ENCODE measurements at places on chromosomes 5 and 9. TPM values are rescaled to one million over a fixed set of nuclear protein-coding genes. Genes with fewer than 3 reads are reported as not detected.
A peak's percentile ranks its signal among the peaks of the same experiment; 100 is the strongest.

DNA sequence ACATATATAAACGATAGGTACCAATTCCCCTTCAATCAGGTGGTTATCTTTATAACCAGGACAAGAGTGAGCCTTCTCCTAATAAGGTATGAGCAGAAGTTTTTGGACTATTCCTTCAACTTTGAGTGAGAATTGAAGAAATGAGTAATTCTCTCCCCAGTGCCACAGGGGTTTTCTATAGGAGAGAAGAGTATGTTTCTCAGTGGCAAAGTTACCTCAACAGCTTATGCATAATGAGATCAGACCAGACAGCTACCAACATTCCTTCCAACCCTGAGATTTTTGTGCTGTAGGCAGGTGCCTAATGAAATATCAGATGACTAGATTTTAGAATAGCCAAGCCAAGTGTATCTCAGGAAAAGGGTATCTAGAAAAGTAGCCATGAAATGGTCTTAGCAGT lies 40.9 kb downstream of the ABLIM3 start:
- no peak overlapping the region for H3K4me3 ChIP-seq
- no peaks in the 10 kb centered on the region for H3K36me3 ChIP-seq
- no peaks in the 10 kb centered on the region for H3K4me1 ChIP-seq
- H3K27me3 ChIP-seq, result no peaks in the 10 kb centered on the region

- H3K27me3 ChIP-seq, result peaks cover 49% of the 10 kb centered on the region
- DNase-seq, result peak; percentile 91
- H3K36me3 ChIP-seq, result no peaks in the 10 kb centered on the region
- peak overlapping the region; percentile 43 for H3K4me3 ChIP-seq
- no peak overlapping the region for H3K27ac ChIP-seq
Observed at GRCh38 chr9:95044731-95045508, 272.6 kb downstream of the FANCC start.

- no peaks in the 10 kb centered on the region for H3K4me1 ChIP-seq
- no peaks in the 10 kb centered on the region for H3K36me3 ChIP-seq
- no peaks in the 10 kb centered on the region for H3K27me3 ChIP-seq
- peak; percentile 49 for DNase-seq
Observed at GRCh38 chr5:78467752-78468357, 107.4 kb downstream of the SCAMP1 start.

DNA sequence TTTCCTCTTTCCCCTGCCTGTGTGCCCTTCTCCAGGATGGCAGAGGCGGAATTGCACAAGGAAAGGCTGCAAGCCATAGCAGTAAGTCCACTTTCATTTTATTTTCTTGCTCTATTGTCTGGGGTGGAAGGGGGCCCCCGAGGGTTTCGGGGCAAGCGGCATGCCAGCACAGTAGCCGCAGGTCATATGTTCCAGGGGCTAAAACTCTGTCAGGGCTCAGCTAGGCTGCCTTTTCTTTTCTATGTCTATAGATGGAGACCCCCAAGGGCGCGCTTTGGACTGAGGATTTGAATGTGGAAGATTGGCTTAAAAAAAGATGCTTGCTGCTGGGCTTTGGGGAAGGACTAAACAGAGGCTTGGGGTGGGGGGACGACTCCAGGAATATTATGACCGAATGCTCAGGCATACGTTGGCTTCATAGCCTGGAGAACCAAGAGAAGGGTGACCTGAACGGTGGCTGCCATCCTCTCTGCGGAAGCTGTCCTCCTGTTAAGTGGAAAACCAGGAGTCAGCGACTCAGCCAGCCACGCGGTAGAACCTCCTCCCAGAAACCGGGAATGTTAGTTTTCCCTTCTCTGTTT lies 545 bp downstream of the PALM2AKAP2 start:
- H3K4me1 ChIP-seq, result peaks cover 17% of the 10 kb centered on the region
- H3K36me3 ChIP-seq, result no peaks in the 10 kb centered on the region
- no peak overlapping the region for H3K27ac ChIP-seq
- peak; percentile 75 for DNase-seq
- H3K27me3 ChIP-seq, result peaks cover 22% of the 10 kb centered on the region
- peak overlapping the region; percentile 98 for H3K4me3 ChIP-seq

DNA sequence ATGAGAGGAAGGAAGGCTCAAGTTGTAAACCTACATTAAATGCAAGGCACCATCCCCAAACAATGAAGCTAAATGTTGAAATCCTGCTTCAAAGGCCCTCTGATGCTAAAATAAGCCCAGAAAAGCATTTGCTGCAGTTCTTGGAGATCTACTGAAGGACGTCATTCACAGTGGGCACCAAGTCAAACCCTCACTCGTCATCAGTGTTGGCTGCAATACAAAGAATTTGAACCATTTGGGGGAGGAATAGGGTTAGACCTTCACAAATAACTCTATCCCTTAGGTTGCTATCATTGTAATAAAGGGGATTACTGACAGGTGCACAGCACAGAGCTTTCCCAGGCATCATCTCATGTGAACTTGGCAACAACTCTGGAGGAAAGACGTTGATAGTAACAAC lies 9.3 kb upstream of the MEGF9 start:
- no peaks in the 10 kb centered on the region for H3K36me3 ChIP-seq
- H3K4me1 ChIP-seq, result no peaks in the 10 kb centered on the region
- H3K4me3 ChIP-seq, result no peak overlapping the region
- no peak for DNase-seq

GRCh38 chr9:25442526-25442925 lies 235.7 kb downstream of the TUSC1 start:
- no peaks in the 10 kb centered on the region for H3K27me3 ChIP-seq
- DNase-seq, result no peak
- H3K4me3 ChIP-seq, result no peak overlapping the region
- H3K4me1 ChIP-seq, result no peaks in the 10 kb centered on the region

DNA sequence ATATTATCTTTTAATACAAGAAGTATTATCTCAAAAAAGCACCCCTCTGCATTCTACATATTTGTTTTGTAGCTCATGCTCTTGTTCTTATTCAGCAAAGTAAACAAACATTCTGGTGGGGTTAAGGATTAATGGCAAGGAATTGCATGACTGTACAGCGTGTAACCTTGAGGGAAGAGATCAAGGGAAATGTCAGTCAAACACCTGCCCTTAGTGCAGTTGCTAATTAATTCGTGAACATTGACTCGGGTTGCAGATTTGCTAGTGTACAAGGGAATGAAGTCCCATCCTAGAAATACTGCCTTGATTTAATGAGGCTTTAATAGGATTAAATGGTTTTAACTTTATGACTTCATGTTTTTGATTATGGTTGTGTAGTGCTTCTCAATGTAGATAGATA lies 1758.1 kb downstream of the MAT2B start:
- H3K27me3 ChIP-seq, result no peaks in the 10 kb centered on the region
- H3K36me3 ChIP-seq, result no peaks in the 10 kb centered on the region

DNA sequence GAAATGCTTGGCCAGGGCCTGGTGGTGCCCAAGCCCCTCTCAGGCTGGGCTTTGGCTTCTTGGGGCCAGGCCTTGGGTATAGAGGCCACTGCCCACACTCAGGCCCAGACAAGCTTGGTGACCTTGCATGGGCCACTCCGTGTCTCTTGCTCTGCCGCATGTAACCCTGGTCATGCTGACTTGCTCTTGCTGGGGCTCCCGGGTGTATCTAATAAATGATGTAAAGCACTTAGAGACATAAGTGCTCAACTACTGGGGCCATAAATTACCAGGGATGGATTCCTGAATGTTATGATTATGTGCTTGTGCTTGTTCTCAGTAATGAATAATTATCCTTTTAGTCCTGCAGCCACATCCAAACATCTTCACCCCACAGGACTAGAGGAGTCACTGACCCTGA lies 54.0 kb downstream of the C5orf15 start:
- H3K4me3 ChIP-seq, result no peak overlapping the region
- H3K4me1 ChIP-seq, result no peaks in the 10 kb centered on the region
- H3K27me3 ChIP-seq, result no peaks in the 10 kb centered on the region

DNA sequence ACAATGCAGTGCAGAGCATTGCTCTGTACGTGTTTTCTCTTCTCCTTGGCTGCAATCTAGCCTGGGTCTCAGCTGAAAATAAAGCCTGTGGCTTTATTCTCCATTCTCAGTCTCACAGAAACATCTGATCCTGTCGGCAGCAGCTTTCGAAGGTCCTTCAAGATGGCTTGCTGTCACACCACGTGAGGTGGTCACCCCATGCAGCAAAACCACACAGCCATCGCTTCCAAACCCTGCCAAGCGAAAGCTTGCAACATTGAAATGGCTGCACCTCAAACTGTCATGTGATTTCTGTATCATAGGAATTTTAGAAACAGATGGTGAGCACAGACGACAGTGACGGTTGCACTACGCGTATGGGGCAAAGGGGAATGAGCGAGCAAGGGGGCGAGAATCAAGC lies 98.5 kb upstream of the SMARCA2 start:
- H3K4me3 ChIP-seq, result no peak overlapping the region
- DNase-seq, result no peak
- H3K27me3 ChIP-seq, result no peaks in the 10 kb centered on the region
- H3K27ac ChIP-seq, result no peak overlapping the region
- no peaks in the 10 kb centered on the region for H3K4me1 ChIP-seq

- no peaks in the 10 kb centered on the region for H3K27me3 ChIP-seq
- no peak overlapping the region for H3K27ac ChIP-seq
- no peaks in the 10 kb centered on the region for H3K36me3 ChIP-seq
- H3K4me3 ChIP-seq, result no peak overlapping the region
Observed at GRCh38 chr5:139181322-139181730, 16.8 kb downstream of the SIL1 start.

DNA sequence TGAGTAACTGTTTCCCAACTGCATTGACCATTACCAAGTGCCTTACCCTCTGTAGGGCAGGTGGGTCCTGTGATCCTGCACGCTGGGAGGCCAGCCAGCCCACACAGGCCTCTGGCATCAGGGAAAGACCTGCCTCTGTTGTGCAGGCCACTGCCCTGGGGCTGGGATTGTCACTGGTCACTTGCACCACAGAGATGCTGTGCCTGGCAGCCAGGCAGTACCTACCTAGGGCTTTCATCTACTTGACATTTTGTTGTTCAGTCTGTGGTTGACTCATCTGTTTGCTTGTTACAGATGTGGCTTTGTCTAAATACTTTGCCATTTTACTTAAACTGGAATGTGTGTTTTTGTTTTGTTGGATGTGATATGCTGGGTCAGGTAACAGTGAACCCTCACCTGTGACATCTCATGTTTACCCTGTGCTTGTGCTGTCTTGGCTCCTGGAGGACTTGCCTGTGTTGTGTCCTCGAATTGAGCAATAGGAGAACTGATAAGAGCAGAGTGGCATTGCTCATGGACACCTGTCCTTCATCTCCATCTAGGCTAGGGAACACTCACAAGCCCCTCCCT lies 32.8 kb downstream of the SECISBP2 start:
- no peaks in the 10 kb centered on the region for H3K27me3 ChIP-seq
- H3K36me3 ChIP-seq, result peaks cover 4% of the 10 kb centered on the region
- no peak overlapping the region for H3K27ac ChIP-seq
- DNase-seq, result no peak
- no peaks in the 10 kb centered on the region for H3K4me1 ChIP-seq
- no peak overlapping the region for H3K4me3 ChIP-seq

DNA sequence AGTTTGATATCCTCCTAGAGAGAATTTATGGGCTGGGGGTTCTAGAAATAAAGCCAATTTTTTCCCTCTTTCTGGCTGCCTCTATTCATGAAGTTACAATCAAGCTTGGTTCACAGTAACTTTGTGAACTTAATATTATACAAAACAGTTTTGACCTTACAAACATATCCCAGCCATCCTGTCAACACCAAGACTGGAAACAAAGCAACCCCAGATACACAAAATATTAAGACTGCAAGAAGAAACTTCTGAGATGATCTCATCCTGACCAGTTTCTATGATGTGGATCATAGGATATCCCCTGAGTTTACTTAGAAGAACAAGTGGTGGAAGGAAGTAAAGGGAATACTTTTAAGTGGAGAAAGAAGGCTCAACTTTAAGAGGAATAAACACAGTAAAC lies 28.3 kb upstream of the CER1 start:
- no peak for DNase-seq
- H3K27ac ChIP-seq, result no peak overlapping the region
- H3K36me3 ChIP-seq, result no peaks in the 10 kb centered on the region
- no peaks in the 10 kb centered on the region for H3K27me3 ChIP-seq

GRCh38 chr9:101569741-101570501 lies 24.8 kb downstream of the PPP3R2 start:
- no peaks in the 10 kb centered on the region for H3K27me3 ChIP-seq
- H3K4me1 ChIP-seq, result no peaks in the 10 kb centered on the region
- no peak overlapping the region for H3K27ac ChIP-seq

DNA sequence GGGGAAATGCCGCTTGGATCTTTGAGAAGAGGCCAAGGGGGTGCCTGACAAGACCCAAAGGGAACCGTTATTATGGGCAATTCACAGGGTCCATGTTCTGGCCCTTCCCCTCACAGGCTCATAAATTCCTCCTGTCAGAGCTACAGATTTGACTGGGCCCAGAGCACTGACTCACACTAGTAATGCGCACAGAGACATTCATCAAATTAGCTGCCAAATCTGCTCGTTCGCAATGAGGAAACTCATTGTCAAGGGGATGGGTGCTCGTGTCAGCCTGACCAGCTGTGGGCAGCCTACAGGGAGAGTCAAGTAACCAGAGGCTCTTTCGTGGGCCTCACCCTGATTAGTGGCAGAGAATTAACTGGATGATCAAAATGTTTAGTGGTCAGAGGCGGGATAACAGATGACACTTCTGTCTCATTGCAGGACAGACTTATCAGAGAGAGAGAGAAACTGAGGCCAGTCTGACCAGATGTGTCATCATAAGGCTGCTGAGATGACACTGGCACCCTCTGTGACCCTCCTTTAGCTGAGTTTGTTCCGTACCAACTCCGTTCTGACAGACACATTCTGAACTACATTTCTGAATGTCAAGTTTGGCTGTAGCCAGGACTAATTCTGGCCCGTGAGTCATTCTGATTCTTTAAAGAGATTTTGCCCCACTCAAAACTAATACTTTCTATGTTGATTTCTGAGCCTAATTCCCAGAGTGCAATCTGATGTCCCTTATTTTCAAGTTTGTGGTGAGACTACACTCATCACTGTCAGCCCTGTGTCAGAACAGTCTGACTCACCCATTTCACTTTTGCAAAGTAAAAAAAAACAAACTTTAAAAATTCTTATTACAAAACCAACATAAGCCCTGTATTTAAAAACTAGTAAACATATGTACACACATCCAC lies 377.1 kb downstream of the ACTL7B start:
- H3K36me3 ChIP-seq, result no peaks in the 10 kb centered on the region
- no peak overlapping the region for H3K27ac ChIP-seq
- peaks cover 13% of the 10 kb centered on the region for H3K4me1 ChIP-seq
- H3K27me3 ChIP-seq, result no peaks in the 10 kb centered on the region

GRCh38 chr5:8843771-8844170 lies 702.1 kb downstream of the SEMA5A start:
- peak; percentile 30 for DNase-seq
- H3K36me3 ChIP-seq, result no peaks in the 10 kb centered on the region
- no peak overlapping the region for H3K4me3 ChIP-seq
- no peaks in the 10 kb centered on the region for H3K27me3 ChIP-seq

DNA sequence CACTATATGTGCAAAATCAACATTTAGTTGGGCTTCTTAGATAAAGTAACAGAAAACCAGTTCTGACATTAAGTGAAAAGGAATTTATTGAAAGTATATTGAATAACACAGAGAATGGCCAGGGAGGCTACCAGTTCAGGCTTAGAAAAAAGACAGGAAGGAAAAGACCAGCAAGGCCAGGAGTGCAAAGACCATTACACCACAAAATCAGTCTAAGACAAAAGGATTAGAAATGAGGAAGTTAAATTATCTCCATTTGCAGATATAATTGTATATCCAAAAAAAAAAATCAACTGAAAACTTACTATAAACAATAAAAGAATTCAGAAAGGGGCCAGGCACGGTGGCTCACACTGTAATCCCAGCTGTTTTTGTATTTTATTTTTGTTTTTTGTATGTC lies 4.8 kb upstream of the TEX10 start:
- peaks cover 8% of the 10 kb centered on the region for H3K4me1 ChIP-seq
- H3K27ac ChIP-seq, result no peak overlapping the region
- H3K27me3 ChIP-seq, result no peaks in the 10 kb centered on the region
- no peak overlapping the region for H3K4me3 ChIP-seq

The DDX4 gene
- 0.09 TPM for total RNA-seq

The SOX30 gene
- total RNA-seq, result 0.17 TPM

The KCNMB1 gene
- total RNA-seq, result not detected

The ANKRD18A gene
- total RNA-seq, result 2.3 TPM

The PAEP gene
- total RNA-seq, result not detected

The LCNL1 gene
- total RNA-seq, result not detected

Data from neural progenitor cell (in vitro differentiated cells).